ENCODE measurements at places on chromosomes 13 and 19. TPM values are rescaled to one million over a fixed set of nuclear protein-coding genes. Genes with fewer than 3 reads are reported as not detected.

DNA sequence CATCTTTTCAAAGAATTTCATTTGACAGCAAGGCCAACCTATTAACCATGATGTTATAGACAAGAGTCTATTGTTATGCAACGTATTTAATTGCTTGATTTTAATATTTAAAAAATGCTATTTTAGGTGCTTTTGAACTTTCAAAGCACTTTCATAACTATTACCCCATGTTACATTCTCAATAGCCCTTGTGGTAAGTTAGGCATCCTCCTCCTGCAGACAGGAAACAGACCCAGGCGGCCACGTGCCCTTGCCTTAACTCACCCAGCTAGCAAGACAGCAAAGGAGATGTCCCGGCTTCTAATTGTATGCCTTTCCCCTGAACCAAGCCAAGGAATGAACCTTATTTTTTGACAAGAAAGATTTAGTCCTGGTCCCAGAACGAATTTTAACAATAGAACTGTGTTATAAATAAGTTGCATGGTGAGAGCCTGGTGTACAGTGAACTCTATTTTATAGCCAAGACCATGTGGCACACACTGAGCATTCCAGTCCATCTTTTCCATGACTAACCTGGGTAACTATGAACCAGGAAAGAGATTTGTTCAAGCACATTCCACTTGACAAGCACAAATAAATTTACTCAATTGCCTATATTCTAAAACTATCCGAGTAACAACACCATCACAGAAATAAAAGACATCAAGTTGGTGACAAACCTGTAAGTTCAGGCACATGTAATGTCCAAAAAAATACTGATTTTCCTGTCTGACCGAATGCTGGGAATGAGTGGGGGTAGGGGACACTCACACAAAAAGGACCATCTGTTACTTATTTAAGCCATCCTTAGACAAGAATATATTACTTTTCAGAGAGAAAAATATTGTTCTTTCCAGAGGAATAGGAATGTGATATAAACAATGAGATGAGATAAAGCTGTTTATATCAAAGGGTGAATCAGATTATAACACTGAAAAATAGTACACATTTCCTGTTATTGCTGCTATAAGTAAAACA lies 163.0 kb downstream of the EFNB2 start:
- ATAC-seq = no peak

METTL21C gene
- not detected for total RNA-seq

AXL gene
- 4.0 TPM for total RNA-seq

LILRA1 gene
- total RNA-seq = 0.16 TPM

- ATAC-seq = no peak
Observed at GRCh38 chr19:49855676-49856573, 5.0 kb downstream of the PTOV1 start.

CACNA1A gene
- total RNA-seq = 0.20 TPM

UBL5 gene
- 297 TPM for total RNA-seq

CEACAM7 gene
- total RNA-seq = 71.9 TPM
